Activated CD4-positive, alpha-beta memory T cell treated with anti-CD3 and anti-CD28 coated beads, Interleukin-2, amount 10 ng/mL, durations not matched to agents 7 days and 5 days (primary cell): ENCODE measurements at places on chromosomes 3 and 15. TPM values are rescaled to one million over a fixed set of nuclear protein-coding genes. Genes with fewer than 3 reads are reported as not detected.

DNA sequence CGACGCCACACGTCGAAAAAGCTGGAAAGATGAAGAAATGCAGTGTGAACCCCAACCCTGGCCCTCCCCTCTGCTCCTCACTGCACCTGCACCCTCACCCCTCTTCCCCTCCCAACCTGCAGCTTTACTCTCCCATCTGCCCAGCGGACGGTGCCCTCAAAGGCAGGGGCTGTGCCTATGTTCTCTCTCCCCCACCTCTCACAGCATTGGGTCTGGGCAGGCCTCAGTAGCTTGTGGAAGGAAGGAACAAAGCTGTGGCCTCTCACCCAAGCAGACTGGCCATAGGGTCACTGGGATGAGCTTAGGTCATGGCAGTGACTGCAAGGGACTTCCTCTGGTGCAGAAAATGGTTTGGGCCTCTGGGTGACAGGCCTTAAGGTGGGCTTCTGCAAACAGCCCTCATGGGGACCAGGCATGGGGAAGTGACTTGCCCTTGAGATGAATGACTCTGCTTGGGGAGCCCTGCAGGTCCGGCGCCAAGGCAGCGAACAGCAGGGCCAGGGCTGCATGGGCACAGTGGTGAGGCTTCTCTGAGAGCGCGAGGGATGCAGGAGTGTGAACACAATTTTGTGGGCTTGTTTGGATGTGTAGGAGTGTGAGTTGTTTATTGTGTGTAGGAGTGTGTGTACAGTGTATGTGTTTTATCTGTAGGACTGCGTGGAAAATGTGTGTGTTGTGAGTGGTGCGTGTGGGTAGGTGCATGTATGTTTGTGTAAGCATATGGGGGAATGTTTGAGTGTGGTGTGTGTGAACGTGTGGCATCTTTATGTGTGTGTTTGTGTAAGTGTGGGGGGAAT, 29.2 kb downstream of the SRPRB start:
- no peak overlapping the region for H3K27ac ChIP-seq
- no peaks in the 10 kb centered on the region for H3K4me1 ChIP-seq
- no peaks in the 10 kb centered on the region for H3K36me3 ChIP-seq
- peak; percentile 10 for DNase-seq
- H3K27me3 ChIP-seq, result no peaks in the 10 kb centered on the region

GRCh38 chr15:89828281-89829145, 13.9 kb upstream of the ANPEP start:
- no peak overlapping the region for H3K27ac ChIP-seq
- no peaks in the 10 kb centered on the region for H3K27me3 ChIP-seq
- H3K4me3 ChIP-seq, result no peak overlapping the region
- H3K4me1 ChIP-seq, result no peaks in the 10 kb centered on the region
- no peaks in the 10 kb centered on the region for H3K36me3 ChIP-seq

DNA sequence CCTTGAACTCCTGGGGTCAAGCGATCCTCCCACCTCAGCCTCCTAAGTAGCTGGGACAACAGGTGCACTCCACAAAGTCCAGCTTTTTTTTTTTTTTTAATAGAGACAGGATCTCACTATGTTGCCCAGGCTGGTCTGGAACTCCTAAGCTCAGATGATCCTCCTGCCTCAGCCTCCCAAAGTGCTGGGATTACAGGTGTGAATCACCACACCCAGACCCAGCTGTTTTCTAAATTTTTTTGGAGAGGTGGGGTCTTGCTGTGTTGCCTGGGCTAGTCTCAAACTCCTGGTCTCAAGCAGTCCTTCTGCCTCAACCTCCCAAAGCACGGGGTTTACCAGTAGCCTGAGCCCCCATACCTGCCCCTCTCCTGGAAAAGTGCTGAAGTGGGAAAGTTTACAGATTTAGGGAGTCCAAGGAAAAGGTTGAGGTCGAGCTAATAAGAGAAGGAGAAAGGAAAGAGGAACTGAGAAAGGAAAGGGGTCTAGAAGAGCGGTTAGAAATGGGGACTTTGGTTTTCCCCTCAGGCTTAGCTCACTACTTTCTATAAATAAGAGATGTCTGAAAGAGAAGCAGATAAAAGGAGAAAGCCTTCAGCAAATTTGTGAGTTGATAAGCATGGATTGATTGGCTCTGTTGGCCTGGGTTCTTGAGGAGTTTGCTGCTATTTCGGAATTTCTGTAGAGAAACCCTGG, 23.6 kb downstream of the UBE2E1 start:
- no peak overlapping the region for H3K4me3 ChIP-seq
- no peaks in the 10 kb centered on the region for H3K27me3 ChIP-seq
- peaks cover 23% of the 10 kb centered on the region for H3K4me1 ChIP-seq
- no peak for DNase-seq
- H3K36me3 ChIP-seq, result peaks cover 5% of the 10 kb centered on the region

Gene GHSR
- not detected for total RNA-seq
